ENCODE measurements at places on chromosomes 5 and 9. TPM values are rescaled to one million over a fixed set of nuclear protein-coding genes. Genes with fewer than 3 reads are reported as not detected.

- H3K4me3 ChIP-seq = no peak overlapping the region
- DNase-seq = no peak
- H3K27ac ChIP-seq = no peak overlapping the region
- H3K4me1 ChIP-seq = no peaks in the 10 kb centered on the region
- H3K36me3 ChIP-seq = no peaks in the 10 kb centered on the region
Observed at GRCh38 chr5:130678637-130679036, 486.4 kb downstream of the HINT1 start.

- H3K27me3 ChIP-seq = peaks cover 3% of the 10 kb centered on the region
- H3K36me3 ChIP-seq = no peaks in the 10 kb centered on the region
- no peak for DNase-seq
- H3K4me1 ChIP-seq = no peaks in the 10 kb centered on the region
- H3K4me3 ChIP-seq = no peak overlapping the region
- H3K27ac ChIP-seq = no peak overlapping the region
Observed at GRCh38 chr9:90836411-90837080, 34.9 kb downstream of the SYK start.

DNA sequence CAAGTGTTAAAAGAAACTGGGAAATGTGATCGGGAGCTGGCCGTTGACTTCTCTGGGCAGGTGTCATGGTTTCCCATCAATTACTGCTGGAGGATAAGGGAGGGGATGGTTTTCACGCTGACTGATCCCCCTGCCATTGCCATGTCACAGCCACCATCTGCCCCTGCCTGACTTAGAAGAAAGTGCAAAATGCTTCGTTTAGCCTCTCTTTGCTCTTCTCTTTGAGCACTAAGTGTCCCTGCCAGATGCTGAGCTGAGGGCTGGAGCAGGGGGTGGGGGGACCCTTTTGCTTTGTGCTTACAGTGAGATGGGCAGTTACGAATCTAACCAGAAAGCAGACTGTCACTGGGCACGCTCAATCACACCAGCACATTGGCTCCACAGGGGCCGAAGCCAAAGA lies 138.4 kb upstream of the ALDH1B1 start:
- no peaks in the 10 kb centered on the region for H3K36me3 ChIP-seq
- no peak overlapping the region for H3K4me3 ChIP-seq
- H3K27me3 ChIP-seq = peaks cover 36% of the 10 kb centered on the region
- H3K4me1 ChIP-seq = peaks cover 6% of the 10 kb centered on the region

GRCh38 chr9:90611568-90611967 lies 31.1 kb downstream of the DIRAS2 start:
- H3K27me3 ChIP-seq = peaks cover 1% of the 10 kb centered on the region
- DNase-seq = no peak
- no peaks in the 10 kb centered on the region for H3K36me3 ChIP-seq

DNA sequence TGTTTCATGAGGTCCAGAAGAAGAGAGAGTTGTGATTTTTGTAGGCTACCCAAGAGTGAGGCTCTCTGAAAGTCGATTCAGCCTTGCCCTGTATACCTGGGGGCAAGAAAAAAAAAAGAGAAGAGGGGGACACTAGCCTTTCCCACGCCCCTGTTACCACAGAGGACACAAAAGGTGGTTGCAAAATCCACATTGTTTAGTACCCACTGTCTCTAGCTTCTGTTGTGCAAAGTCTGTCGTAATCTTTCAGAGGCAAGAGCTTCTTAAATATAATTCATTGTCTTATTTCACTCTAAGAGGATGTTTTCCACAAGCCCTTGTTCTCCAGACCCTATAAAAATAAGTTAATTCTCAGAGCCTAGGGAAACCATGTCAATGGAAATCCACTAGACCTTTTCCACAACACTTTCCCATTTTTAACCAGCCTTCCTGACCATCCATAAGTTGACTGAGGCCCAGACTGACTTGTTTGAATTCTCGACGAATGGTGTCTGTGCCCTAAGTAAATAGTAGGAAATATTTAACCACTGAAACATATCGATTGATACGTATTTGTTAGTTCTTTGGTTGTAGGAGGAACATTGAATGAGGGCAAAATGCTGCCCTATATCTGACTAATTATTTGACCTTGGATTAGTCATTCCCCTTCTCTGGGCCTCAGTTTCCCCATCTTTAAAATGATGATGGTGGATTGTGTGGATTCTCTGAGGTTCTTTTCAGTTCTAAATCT lies 182.7 kb downstream of the PAPPA start:
- no peak for DNase-seq
- H3K27ac ChIP-seq = no peak overlapping the region
- no peak overlapping the region for H3K4me3 ChIP-seq
- H3K4me1 ChIP-seq = peaks cover 33% of the 10 kb centered on the region
- H3K36me3 ChIP-seq = peaks cover 32% of the 10 kb centered on the region
- H3K27me3 ChIP-seq = peaks cover 1% of the 10 kb centered on the region

DNA sequence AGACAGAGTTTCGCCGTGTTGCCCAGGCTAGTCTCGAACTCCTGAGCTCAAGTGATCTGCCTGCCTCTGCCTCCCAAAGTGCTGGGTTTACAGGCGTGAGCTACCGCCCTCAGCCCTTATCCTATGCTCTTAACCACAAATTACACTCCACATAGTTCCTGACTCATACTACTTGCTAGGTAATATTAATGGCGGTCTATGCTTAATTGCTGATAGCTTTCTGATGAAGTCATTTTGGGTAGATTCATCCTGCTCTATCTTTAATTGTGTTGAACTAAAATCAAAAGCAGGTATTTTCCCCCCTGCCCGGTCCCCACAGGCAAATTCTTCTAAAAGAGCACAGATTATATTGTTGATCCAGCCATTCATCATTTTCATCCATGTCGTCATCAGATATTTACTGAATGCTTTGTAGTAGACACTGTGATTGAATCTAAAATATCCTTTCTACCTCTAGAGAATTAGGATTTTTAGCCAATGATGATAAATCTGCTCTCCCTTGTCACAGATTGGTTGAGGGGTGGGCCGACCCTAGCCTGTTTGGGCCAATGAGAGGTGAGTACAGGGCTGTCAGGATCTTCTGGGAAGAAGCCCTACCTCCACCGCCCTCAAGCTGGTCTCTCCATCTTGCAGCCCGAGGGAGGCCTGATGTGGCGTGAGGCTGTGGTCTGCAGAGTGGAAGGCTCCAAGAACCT lies 144.8 kb downstream of the NR3C1 start:
- peak; percentile 89 for DNase-seq
- peak overlapping the region; percentile 51 for H3K4me3 ChIP-seq
- H3K4me1 ChIP-seq = peaks cover 62% of the 10 kb centered on the region
- peak overlapping the region; percentile 91 for H3K27ac ChIP-seq
- H3K27me3 ChIP-seq = no peaks in the 10 kb centered on the region
- H3K36me3 ChIP-seq = peaks cover 4% of the 10 kb centered on the region

DNA sequence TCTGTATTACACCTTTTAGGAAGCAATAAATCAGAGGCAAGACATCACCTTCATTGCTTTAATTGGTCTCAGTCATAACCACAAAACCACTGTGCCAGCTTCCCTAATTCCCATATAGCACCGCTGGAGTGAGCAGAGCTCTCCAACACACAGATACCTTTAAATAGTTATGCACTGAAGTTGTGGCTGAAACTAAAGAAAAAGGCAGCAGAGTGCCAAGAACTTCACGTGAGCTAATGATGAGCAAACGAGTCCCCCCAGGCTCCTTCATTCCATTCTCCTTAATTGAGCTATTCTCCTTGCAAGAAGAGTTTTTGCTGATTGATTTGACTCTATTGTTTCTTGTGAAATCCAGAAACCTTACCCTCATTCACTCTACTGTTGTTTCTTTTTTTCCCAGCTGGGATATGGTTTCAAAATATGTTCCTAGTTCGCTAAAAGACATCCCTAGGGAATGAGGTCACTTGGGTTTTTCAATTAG lies 501.5 kb downstream of the SPATA31D1 start:
- H3K4me3 ChIP-seq = peak overlapping the region; percentile 26
- H3K36me3 ChIP-seq = no peaks in the 10 kb centered on the region
- H3K4me1 ChIP-seq = peaks cover 38% of the 10 kb centered on the region
- no peaks in the 10 kb centered on the region for H3K27me3 ChIP-seq
- H3K27ac ChIP-seq = peak overlapping the region; percentile 19
- DNase-seq = peak; percentile 65

DNA sequence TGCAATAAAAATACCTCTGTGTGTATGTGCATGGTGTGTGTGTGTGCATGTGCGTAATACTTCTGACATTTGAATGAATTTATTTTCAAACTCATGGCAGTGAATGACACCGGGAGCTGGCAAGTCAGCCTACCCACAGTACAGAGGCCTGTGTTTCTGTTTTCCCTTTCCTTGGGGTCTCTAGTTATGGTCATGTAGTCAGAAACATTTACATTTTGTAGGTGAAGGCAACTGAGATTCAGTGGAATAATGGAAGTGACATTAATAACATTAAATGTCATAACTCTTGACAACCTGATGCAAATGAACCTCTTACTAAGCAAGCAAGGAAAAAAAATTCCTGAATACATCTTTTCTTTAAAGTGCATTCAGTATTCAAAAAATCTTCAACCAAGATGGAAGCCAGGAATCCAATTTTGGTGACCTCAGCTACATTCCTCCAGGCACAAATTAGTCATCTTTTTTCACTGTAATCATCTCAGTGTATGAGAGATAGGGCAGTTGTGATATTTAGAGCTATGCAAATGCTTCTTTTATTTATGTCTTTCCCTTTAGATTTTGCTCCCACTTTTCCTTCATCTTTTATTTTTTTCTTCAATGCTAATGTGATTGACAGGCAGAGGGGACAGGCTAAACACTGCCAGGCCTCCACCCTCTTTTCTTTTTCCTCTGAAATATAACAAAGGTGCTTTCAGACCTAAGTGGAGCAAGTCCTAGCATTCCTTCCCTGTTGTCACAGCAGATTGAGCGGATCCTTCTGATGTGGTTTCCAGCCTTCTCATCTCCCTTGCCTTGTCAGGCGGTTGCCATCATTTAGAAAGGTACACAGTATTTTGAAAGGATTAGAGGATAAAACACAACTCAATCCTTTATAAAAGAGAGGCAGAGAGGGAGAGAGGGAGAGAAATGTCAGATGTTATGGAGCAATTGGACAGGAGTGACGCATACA lies 569.8 kb upstream of the ADAMTS16 start:
- no peaks in the 10 kb centered on the region for H3K27me3 ChIP-seq
- H3K27ac ChIP-seq = no peak overlapping the region
- peaks cover 4% of the 10 kb centered on the region for H3K36me3 ChIP-seq
- no peak overlapping the region for H3K4me3 ChIP-seq

GRCh38 chr5:66742083-66742895 lies 146.1 kb downstream of the MAST4 start:
- H3K4me1 ChIP-seq = peaks cover 8% of the 10 kb centered on the region
- peaks cover 3% of the 10 kb centered on the region for H3K27me3 ChIP-seq
- no peak overlapping the region for H3K4me3 ChIP-seq
- DNase-seq = no peak
- no peaks in the 10 kb centered on the region for H3K36me3 ChIP-seq
- no peak overlapping the region for H3K27ac ChIP-seq

Gene CDC14B
- 12.4 TPM for total RNA-seq

Gene WDR38
- not detected for total RNA-seq

Gene ZNF354B
- total RNA-seq = 5.5 TPM

Gene AMBP
- total RNA-seq = not detected

All from HFFc6 (cell line).